Stimulated activated CD4-positive, alpha-beta T cell treated with anti-CD3 and anti-CD28 coated beads, Interleukin-2, amount 100 ng/mL, for 24 hours (primary cell): ENCODE measurements at places on chromosomes 6 and 20.
A peak's percentile ranks its signal among the peaks of the same experiment; 100 is the strongest.

DNA sequence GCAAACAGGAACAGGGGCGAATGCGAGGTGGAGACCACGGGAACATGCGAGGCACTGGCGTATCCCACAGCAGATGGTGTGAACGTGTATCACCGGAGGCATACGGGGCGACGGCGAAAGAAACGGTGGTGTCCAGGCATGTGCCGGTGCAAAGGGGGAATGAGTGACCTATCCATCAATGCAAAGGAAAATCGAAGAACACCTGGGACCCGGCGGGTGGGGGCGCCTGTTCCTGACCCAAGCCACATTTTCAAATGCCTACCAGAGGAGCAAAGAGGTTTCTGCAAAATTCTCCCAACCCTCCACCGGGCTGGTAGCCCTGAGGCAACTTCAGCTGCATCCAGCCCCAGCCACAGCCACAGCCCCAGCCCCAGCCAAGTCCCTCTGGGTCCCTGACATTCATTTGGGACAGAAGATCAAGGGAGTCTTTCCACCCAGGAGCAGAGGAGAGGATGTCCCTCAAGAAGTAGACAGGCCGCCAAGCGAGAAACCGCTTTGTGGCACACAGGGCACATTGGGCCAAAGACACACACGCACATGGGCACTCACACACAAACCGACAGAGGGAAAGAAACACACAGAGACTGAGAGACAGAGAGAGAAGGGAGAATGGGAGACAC, 164.0 kb upstream of the ZNF337 start:
- no peak for DNase-seq

DNA sequence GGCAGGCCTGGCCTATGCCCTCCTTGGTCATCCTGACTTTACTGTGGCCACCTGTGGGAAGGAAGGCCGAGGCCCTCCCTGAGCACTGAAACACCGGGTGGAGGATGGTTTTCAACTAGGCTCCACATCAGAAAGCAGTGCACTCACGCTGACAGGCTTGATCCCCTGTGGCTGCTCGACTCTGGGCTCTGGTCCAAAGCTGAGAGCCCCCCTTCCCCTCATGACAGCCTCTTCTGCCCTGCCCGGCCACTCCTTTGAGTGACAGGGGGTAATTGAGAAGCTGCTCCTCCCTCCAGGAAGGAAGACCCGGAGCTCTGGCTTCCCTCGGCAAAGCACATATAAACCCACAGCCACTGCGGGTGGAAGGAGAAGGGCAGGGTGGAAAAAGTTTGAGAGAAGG, 43.6 kb downstream of the MUC22 start:
- no peak for DNase-seq

DNA sequence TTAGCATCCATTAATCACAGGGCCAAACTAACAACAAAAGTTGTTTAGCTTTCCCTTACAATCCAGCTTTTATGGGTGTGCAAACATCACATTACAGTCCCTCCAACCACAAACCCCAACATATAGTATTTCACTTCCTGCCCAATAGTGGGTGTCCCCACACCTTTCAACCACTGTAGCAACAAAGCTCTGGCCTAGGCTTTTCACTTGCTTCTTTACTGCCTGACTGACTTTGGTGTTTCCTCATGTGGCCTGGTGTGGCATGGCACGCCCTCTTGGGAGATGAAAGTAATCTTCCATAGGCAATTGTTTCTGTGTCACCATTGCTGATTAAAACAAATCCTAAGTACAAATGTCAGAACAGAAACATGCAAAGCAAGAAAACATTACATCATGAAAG, 46.3 kb downstream of the MCM8 start:
- peak; percentile 21 for DNase-seq

- no peak for DNase-seq
Observed at GRCh38 chr6:141056945-141057625, 1075.6 kb upstream of the GJE1 start.

DNA sequence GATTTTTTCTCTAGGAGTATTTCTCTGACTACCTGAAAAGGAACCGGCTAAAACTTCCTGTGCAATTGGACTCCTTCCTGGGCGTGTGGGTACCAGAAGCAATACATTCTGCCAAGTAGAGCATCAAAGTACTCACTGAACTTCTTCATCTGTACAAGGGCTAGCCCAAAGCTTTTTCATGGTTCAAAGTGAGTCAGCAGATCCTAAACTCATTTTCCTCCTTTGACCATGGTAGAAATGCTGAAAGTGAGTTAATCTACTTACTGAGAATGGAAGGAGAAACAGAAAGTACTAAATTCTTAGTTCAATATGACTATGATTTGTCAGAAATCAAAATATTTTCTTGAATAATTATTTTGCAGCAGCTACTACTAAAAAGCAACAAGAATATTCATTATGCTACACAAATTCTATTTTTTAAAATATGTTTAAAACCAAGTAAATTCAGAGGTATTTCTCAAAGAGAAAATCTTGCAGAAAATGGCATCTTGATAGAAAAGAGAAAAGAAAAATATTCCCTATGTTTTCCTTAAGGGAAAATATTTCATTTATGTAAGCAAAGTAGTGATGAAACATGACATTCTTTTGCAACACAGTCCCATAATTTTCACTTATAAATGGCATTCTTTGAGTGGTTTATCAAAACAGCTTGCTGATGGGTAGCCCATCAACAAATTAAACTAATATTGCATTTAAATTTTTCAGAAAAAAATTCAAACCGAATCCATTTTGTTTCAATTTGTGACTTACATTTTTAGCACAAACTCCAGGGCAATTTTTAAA, 3.7 kb upstream of the BEND6 start:
- no peak for DNase-seq

GRCh38 chr20:48930035-48930434, 8.5 kb downstream of the ARFGEF2 start:
- no peak for DNase-seq

GRCh38 chr6:14804785-14805210, 441.1 kb upstream of the JARID2 start:
- DNase-seq: no peak

DNA sequence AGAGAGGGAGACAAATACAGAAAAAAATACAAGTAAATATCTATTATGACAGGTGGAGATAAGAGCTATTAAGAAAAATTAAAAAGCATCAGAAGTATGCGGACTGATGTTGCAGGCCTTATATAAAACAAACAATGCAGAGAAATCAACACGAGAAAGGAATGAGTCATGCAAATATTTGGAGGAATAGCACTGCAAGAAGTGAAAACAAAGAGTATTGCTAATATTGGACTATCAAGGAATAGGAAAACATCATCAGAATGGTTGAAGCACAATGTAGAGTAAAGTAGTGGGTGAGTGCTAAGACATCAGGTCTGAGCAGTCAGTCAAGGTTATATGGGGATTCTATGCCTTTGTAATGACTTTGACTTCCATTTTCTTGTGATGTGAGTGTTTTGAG, 657.5 kb upstream of the GJE1 start:
- DNase-seq: no peak

DNA sequence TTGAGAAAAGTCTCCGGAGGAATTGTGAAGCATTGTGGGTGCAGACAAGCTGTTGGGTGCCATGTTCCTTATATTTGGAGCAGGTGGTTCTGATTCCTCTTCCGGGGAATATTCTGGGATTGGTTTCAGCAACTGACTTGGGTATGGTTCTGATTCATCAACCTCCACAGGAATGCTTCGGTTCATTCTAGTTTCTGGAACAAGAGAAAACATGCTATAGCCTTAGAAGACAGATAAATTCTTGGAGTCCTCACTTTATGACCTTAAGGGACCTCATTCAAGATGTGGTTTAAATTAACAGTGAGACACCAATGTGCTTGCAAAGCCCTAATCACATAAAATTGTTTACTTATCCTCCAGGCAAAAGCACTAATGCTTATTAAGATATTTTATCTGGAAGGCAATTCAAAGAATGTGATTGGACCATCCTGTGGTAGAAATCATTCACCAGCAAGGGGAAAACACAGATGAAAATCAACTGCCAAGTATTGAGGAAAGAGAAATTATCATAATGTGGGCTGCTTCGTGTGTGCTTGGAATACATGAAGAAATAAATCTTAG, 13.7 kb downstream of the TRAF3IP2 start:
- no peak for DNase-seq

- no peak for DNase-seq
Observed at GRCh38 chr6:95087394-95088097, 489.8 kb upstream of the MANEA start.

- DNase-seq: no peak
Observed at GRCh38 chr6:35300848-35301247, 3.2 kb downstream of the DEF6 start.

DNA sequence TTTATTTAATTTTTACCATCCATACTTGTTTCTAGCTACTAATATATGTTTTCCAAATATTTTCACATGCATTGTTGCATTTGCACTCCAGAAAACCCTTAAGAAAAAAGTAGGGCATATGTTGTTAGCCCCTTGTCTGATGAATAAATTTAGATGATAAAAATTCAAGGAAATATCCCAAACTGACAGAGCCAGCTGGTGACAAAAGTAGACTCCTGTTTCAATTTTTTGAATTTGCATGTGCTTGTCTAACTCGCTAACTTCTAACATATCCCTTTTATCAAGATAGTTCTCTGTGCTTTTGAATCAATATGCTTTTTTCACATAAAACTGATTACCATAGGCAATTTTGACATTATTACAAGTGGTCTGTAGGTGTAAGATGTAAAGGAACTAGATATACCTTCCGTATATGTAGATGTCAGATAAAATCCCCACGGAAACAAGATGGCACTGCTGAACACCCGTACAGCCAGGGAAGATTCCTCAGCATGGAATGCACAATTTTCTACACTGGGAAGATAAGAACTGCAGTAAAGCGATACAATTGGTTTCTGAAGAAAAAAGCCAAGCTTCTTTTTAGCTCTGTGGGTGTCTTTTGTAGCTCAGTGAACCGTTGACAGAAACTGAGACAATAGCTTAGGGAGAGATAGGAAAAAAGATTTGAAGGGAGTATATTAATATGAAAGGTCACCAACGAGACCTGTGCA, 437.6 kb upstream of the RNF217 start:
- DNase-seq: no peak

GRCh38 chr20:49850463-49851230, 38.0 kb downstream of the SLC9A8 start:
- no peak for DNase-seq

DNA sequence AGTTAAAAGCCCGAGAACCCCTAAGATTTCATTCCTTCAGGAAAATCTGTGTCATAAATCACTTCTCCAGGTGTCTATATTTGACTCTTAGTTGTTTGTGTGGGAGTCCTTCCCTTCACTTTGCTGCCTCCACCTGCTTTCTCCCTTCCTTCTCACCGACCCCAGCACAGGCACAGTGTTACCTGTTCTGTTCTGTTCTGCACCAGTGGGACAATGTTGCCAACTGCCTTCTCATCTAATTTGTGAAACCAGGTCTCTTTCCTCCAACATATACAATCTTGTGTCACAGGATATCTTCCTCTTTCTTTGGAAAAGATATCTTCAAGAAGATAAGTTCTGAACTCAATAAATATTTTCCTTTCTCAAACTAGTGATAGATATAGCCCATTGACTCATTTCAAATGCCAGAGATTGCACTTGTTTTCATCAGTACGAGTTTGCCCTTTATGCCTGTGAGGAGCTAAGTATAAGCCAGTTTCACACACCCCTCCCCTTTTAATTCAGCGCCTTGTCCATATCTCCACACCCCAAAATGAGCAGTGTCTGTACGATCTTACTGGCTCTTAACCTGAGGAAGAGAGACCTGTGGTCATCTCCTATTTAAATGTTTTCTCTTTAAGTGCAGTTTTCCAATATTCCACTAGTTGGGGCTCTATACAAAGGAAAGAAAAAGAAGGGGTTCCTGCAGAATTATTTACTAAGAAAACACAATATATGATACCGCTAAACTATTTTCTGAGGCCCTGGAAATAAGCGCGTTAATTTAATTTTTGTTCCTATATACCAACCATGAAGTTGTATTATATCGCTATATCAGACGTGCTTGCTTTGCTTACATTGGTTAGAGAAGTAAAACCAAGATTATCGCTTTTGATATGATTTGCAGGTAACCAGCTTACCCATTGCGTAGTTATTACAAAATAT, 81.6 kb upstream of the PREP start:
- DNase-seq: no peak

DNA sequence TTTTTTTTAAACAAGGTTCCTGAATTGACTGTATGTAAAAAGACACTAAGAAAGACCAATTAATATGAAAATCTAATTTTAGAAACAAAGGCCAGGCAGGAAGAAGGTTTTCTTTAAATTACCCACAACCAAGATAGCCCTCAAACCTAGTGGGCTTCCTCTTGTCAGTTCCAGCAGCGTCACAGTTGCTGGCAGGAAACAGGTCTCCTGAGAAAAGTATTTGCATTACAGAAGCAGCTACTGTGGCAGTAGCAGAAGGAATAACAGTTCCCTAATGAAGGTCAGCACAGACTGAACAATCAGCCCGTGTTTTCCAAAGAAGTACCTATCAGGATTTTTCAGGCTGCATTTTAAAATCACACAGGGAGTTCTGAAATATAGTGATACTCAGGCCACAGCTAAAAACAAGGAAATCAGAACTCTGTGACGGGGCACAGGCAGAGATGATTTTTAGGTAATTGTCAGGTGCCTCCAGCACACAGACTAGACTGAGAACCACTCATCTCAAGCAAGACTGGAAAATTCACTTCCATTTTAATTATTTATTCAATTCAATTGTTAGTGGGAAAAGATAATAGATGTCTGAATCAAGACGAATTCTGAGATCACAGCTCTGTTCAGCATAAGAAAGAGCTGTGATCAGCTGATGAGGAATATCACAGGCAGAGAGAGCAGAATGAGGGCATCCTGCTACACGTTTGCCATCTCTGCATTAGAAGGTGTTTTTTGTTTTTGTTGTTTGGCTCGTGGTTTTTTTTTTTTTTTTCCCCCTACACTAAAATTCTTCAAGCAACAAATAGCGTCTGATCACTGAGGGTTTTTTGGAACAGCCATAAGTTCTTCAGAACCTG, 230.5 kb upstream of the KHDRBS2 start:
- no peak for DNase-seq

DNA sequence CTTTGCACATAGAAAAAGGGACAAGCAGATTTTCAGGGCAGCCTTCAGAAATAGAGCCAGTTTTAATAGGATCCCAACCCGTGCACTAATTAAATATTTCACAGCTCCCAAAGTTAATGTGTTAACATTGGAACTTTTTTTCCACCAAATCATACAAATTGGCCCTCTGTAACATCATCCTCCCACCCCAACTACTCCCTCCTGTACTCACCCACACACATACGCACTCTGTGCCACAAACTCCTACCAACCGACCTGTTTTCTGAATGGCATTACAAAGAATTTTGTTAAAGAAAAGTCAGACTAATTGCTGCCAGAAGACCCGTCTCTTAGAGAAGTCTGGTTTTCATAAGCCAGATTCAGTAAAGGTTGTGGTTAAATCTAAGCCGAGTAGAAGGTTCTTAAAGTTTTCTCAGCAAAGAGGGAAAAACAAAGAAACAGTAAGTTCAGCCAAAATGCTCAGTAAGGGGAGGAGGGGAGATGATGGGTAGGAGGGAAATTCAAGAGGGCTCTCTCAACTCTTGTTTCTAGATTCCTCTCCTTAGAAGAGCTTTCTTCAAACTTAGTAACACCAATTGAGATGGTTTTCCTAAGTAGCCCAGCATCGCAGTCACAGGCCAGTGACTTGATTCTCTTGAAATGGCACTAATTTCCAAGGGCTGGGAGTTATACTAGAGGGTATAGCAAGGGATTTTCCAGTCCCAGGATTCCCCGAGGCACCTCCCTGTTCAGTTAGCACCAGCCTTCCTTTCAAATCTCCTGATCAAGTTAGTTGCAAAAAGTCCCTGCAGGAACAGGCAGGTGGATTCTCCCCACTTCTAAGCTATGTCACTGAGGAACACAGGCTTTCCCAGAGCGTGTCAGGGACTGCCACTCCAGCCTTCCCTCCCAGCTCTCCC, 27.9 kb downstream of the TFAP2A start:
- no peak for DNase-seq

- no peak for DNase-seq
Observed at GRCh38 chr20:61664556-61665320, 400.9 kb downstream of the TAF4 start.
